Fibroblast of the aortic adventitia (primary cell): ENCODE measurements at places on chromosomes 12 and 14.

DNA sequence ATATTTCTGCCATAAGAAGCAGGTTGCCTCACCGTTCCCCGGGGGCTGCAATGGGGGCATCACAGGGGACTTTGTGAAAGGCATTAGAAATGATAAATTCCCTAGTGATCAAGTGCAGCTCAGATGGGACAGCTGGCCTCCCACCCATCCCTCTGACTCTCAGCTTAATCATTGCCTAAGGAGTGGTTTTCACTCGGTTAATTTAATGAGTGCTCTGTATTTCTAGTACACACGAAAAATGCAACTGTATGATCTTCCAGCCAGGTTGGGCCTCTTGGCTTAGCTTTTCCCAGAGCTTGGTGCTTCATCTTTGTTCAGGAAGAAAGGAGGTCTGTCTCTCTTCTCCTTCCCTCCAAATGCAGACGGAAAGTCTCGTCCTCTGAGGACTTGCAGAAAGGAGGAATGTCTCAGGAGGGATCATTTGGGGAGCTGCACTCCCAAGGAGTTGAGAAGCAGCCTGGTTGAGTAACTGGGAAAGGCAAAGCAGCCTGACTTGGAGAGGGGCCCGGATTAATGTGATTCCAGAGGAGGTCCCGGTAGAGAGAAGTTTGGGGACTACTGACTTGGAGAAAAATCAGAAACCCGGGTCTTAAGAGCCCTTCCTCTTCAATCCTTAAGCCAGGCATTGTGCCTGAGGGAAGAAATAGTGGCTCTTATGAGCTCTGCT, 7.2 kb downstream of the CD9 start:
- DNase-seq = no peak

DNA sequence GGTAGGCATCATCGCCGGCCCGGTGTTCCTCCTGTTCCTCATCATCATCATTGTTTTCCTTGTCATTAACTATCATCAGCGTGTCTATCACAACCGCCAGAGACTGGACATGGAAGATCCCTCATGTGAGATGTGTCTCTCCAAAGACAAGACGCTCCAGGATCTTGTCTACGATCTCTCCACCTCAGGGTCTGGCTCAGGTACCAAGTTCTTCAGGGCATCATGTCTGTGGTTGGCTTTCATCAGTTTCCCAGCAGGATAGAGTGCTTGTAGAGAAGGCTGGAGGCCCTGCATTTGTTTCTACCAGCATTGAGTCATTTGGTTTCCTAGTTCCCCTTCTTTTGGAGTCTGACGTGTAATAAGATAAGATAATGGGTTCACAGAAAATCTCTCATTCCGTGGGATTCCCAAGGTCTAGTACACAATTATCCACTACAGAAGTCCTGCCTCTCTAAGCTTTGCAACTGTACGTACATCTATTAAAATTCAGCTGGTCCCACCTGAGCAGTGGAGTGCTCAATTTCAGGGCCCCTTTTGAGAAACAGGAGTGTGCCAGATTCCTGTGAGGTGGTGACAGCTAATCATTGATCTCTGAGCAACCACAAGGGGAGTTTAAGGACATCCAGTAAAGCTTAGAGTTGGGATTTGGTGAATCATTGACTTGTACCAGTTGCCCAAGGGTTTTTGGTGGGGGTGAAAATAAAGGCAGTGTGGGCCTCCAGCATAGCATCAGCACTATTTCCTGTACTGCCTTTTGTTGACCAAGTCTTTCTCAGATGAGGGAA, 25.1 kb downstream of the ACVR1B start:
- peak; percentile 84 for DNase-seq

DNA sequence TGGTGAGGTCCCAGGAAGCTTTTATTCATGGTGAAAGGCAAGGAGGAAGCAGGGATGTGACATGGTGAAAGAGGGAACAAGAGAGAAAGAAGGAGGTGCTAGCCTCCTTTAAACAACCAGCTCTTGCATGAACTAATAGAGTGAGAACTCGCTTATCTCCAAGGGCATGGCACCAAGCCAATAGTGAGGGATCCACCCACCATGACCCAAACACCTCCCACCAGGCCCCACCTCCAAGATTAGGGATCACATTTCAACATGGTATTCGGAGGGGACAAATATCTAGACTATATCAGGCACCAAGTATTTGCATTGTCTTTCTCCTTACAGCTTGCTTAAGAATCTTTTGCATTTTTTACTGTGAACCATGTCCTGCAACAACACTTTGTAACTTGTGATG, 91.9 kb upstream of the DHRS4 start:
- DNase-seq = peak; percentile 10

DNA sequence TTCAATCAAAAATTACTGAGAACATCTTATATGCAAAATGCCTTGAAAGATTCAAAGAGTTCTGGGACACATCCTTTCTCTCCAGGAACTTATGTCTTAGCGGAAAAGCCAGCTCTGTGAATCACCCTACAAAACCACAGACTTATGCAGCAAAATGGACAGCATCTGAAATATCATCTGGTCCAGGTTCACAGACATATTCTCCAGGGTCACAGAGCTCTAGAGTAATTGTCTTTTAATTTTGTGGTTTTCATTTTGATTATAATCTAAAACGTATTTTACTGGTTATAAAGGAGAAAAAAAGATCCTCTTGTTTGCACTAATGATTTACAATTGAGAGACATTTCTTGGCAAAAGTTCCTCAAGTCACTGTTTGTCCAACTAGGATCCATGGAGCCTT, 246.2 kb downstream of the MSRB3 start:
- DNase-seq = peak; percentile 69

DNA sequence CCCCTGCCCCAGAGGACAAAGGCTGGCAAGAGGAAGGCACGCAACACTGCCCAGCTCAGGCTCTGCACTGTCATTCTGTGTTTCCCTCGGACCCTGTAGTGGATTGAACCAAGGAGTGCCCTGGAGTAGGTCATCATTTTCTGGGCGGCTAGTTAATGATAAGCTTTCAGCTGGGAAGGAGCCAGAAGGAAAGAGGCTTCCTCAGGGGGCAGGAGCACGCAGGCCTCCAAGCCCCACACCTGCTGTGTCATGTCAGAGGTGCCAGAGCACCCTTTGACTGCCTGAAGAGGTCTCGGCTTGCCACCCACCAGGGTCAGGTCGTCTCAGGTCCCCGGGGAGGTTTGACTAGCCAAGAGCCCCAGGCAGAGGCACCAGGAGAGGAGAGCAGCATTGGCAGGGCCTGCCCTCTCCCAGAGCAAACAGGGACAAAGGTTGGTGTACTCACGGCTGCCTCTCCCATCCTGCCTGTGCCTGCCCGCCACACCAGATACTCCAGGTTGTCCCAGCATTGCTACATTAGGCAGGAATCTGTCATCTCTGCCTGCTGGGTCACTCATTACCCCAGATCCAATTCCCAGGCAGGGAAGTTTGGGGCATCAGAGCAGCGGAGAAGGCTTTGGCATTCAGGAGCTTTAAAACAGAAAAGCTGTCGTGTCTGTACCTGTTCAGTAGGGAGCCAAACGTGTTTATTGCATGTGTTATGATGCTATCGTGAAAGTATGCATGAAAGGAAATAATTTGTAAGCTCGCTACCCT, 33.5 kb upstream of the ATP2A2 start:
- no peak for DNase-seq

- DNase-seq = no peak
Observed at GRCh38 chr14:88791252-88791621, 1.5 kb downstream of the EML5 start.

GRCh38 chr14:85519661-85520305, 10.2 kb upstream of the FLRT2 start:
- DNase-seq = no peak

DNA sequence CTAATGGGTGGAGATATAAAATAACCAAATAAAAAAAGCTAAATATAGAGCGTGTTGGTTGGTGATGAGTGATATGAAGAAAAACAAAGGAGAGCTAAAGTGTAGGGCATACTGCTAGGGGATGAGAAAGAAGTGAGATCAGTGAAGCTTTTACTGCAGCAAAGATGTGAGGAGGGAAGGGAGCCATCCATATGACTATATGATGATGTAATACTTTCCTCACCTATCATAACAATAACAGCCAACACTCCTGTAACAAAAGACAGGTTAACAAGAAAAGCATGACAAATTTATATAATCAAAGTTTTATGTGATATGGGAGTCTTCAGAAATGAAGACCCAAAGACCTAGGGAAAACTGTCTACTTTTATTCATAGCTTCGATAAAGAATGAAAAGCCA, 57.4 kb upstream of the LRFN5 start:
- DNase-seq = peak; percentile 1

GRCh38 chr12:100733817-100734593, 60.6 kb upstream of the ANO4 start:
- DNase-seq = peak; percentile 63

GRCh38 chr14:41749429-41749828, 142.8 kb downstream of the LRFN5 start:
- peak; percentile 43 for DNase-seq

DNA sequence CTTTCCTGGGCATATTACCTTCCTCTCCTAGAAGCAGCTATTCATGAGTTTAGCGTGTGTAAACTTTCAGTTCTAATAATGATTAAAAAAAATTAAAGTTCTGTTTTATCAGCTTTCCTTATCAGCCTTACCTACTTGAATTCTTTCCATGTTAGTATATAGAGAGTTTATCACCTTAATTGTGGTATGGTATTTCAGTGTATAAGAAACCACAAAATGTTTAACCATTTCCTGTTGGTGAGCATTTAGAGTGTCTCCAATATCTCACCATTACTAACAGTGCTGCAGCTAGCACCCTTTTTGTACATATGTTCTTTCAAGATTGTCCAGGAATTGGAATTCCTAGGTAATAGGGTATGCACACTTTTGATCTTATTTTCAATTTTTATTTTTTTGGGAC, 89.5 kb downstream of the FBXO33 start:
- DNase-seq = no peak

- no peak for DNase-seq
Observed at GRCh38 chr14:81273961-81274575, 53.3 kb upstream of the GTF2A1 start.

- DNase-seq = no peak
Observed at GRCh38 chr12:105071981-105072380, 12.3 kb downstream of the ALDH1L2 start.

DNA sequence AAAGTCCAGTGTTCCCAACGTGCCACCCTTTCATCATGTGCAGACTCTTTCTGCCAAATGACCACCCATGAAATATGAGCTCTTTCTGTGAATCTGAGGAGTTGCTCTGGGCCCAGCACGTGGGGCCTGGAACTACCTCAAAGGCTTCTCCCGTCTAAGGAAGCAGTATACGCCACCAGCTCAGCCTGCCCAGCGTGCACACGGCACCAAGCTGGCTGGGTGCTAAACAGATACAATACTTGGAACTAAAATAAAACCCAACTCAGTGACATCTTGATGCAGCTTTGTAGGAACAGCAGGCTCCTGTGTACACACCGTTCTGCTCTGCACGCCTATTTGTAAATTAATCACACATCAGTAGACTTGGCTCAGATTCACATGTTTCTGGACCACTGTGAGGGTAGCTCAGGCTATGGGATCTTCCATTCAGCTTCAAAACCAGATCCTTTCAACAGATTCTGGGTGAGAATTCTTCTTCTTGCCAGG, 74.8 kb downstream of the ARL6IP4 start:
- no peak for DNase-seq

DNA sequence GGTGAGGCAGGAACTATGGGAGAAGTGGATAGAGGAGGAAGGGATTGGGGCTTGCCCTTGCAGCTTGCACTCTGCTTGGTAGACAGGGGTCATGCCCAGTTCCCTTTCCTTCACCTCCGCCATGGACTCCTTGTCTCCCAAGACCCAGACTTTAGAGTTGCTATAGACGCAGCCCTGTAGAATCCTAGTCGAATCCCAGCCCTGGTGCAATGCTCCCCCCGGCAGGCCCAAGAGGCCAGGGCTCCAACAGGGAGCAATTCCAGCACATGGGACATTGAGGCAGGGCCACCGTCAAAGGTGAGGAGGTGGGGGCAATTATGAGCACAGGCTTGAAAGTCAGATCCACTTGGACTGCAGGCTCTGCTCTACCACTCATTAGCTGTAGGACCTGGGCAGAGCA, 29.5 kb upstream of the BCDIN3D start:
- DNase-seq = no peak

GRCh38 chr14:59920378-59920683, 387 bp downstream of the LRRC9 start:
- DNase-seq = no peak
